Posterior vena cava (tissue), 2 donors: ENCODE measurements at places on chromosomes 1 and 21. TPM values are rescaled to one million over a fixed set of nuclear protein-coding genes. Genes with fewer than 3 reads are reported as not detected.

DNA sequence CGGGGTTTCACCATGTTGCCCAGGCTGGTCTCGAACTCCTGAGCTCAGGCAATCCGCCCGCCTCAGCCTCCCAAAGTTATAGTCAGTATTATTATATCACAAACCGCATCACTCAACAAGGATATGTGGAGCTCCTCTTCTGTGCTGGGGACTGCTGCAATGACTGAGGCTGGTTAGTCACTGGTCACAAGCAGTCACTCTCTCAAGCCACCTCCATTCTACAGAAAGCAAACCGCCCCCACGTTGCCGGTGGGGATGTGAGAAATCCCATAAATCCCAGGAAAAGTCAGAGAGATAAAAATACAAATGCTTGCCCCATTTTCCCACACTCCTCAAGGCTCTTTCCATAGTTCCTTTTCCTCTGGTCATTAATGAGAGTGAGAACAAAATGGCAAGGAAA lies 155.7 kb downstream of the ADSS2 start:
- no peak for DNase-seq

DNA sequence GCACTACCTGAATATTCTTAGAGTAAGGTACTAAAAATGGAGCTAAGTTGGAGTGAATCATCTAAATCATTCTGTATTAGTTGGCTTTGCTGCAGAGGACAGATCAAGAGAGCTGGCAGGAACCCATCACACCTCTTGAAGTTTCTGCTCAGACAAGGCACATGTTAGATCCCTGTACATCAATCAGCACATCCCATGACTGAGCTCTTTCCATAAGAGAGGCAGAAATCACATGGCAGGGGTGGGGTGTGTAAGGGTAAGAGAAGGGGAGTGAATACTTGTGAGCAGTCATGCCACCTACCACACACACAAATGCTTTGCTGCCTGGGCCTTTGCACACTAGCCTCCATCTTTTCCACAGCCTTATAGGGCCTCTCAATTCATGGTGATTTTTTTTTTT lies 214.4 kb downstream of the SLC35F3 start:
- no peak for DNase-seq

- DNase-seq = no peak
These were observed 152.0 kb downstream of the ZSCAN20 start for GRCh38 chr1:33624261-33624990.

- DNase-seq = no peak
These were observed 193.1 kb upstream of the EDN2 start for GRCh38 chr1:41677620-41678019.

DNA sequence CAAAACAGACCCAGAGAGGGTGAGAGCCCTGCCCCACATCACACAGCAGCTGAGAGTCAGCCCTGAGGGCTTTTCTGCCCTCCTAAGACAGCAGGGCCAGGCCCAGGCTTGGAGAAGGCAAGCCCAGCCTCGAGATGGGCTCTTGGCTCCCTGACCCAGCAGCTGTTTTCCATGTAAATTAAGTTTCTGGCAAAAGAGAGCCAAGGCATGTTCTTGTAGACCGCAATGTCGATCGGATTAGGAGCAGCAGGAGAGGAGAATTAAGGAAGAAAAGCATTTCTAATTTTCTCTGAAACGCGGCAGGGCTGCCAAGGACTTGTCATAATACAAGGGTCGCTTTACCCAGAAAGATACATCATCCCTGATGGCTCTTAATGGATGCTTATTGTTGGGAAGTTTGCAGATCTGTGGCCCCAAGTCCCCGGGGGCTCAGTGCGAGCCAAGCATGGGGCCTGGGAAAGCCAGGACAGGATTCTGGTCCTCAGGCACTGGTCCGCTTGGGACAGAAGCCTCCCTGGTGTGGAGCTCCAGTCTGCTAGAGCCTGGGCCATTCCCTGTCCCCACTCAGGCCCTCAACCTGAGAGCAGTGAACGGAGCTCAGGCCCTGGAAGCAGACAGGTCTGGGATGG lies 62.8 kb downstream of the DMRTB1 start:
- no peak for DNase-seq

GRCh38 chr1:207218512-207219362 lies 102.7 kb upstream of the CD55 start:
- no peak for DNase-seq

GRCh38 chr1:89987159-89987819 lies 7.6 kb upstream of the ZNF326 start:
- DNase-seq = no peak

GRCh38 chr1:26373281-26373680 lies 731 bp upstream of the ZNF683 start:
- no peak for DNase-seq

DNA sequence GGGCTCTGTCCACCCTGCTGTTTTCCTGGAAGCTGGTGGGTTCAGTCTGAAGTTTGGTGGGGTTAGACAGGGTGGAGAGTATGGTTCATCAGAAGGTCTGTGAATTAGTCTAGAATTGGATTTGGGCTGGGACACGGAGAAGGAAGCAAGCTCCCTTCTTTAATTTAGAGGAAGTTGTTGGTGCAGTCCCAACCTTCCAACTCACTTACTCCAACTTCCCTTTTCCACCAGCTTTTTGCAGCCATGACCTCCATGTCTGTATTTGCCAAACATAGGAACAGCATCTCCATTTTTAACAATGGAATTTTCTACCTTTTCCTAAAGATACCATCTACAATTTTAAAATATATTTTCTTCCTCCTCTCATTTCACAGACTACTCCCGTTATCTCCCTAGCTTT lies 28.5 kb upstream of the PRELP start:
- no peak for DNase-seq

DNA sequence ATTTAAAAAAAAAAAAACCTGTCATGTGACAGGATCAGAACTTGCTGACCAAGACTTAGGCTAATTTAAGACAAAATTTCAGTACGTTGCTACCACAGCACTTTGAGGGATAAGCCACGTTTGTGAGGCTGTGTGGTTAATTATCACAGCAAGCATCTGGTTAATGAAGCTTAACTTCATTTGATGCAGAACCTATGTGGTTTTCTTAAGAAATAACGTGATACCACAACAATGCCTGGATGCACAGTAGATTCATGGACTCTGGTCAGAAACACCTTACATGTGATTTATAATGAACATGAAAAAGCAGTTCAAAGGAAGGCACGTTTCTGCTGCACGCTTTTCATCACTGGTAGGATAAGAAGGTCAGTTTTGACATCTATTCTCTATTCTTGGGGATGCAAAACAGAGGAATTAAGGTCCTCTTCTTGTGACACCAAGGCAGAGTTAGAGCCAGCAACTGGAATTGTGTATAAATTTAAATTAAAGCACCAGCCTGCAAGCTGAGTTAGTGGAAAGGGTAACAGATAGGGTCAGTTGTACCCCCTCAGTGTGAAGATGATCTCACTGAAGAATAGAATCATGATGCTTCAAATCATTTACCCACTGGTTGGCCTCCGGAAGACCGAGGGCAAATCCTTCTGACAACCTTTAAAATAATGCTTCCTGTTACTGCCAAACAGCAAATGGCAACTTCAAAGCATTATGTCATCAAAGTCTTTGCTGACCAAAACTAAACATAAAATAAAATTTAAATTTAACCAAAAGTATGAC lies 6.0 kb upstream of the KRTAP8-1 start:
- no peak for DNase-seq

GRCh38 chr1:109969146-109969829 lies 15.3 kb upstream of the AHCYL1 start:
- no peak for DNase-seq

GRCh38 chr1:151405187-151405951 lies 6.0 kb downstream of the PSMB4 start:
- DNase-seq = no peak

DNA sequence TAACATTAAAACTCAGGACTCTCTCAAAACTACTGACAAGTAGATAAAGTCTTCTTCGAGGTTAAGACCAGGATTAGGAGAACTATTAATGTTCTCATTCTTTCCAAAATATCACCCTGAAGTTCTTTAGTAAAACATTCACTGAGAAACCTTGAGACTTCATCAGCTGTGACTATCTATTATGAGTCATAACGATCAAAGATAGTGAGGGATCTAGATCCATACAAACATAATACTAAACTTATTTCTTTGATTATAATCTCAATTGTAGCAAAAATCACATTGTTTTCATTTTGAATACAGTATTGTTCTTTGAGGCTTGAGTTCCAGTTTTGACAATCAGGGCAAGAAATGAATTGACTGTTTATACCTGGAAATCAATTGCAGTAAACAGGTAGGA lies 11.1 kb downstream of the PYHIN1 start:
- no peak for DNase-seq

DNA sequence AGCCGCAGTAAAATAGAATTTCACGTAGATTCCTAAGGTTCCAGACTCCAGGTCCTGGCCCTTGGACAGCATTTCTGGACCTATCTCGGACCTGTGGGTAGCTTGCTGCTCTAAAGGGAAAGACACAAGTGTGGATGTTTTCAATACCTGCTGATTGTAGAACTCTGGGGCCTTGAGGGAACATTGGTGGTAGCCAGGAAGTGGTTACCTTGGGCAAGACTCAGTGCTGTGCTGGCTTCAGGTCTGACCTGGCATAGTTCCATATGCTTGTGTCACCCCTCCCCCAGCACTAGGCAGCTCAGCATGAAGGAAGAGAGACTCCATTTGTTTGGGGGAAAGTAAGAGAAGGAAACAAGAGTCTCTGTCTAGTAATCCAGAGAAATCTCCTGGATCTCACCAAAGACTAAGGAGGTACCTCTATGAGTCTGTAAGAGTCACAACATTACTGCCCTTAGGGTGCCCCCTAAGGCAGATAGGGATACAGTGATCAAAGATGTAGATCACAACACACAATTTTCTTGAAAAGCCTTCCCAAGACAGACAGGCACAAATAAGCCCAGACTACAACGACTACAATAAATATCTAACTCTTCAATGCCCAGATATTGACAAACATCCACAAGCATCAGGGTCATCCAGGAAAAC lies 398.8 kb downstream of the TGFB2 start:
- DNase-seq = no peak

- DNase-seq = no peak
These were observed 183.5 kb upstream of the ADGRL4 start for GRCh38 chr1:79190074-79190473.

GBP6 gene
- total RNA-seq = not detected

ATP5PF gene
- 116 TPM for total RNA-seq

SERPINC1 gene
- total RNA-seq = 0.65 TPM

RIMS3 gene
- total RNA-seq = 11.2 TPM

S100A1 gene
- 0.74 TPM for total RNA-seq

KDF1 gene
- total RNA-seq = not detected

SPRR2E gene
- not detected for total RNA-seq

LCE2D gene
- total RNA-seq = not detected

TMEM51 gene
- 6.4 TPM for total RNA-seq

SPRR2B gene
- total RNA-seq = not detected

TIPRL gene
- 29.2 TPM for total RNA-seq
